ENCODE measurements at places on chromosomes 3 and 15. TPM values are rescaled to one million over a fixed set of nuclear protein-coding genes. Genes with fewer than 3 reads are reported as not detected.

Gene WDR93
- total RNA-seq = not detected

Gene HRG
- not detected for total RNA-seq

Gene ALPK3
- total RNA-seq = under 0.01 TPM

Gene NANOGP8
- total RNA-seq = not detected

Gene NDUFAF3
- 57.4 TPM for total RNA-seq

Gene GOLGA6D
- under 0.01 TPM for total RNA-seq

Gene THPO
- total RNA-seq = not detected

Gene TM4SF4
- not detected for total RNA-seq

Gene MYD88
- total RNA-seq = 33.0 TPM

Gene NR1I2
- under 0.01 TPM for total RNA-seq

Gene SHF
- 0.34 TPM for total RNA-seq

Gene SENP2
- 51.1 TPM for total RNA-seq

Gene PLAAT1
- total RNA-seq = 1.0 TPM

Gene RLBP1
- 0.28 TPM for total RNA-seq

Gene CDAN1
- 9.2 TPM for total RNA-seq

Gene CFAP91
- 0.07 TPM for total RNA-seq

Gene FAM227B
- total RNA-seq = 2.7 TPM

Gene MIX23
- 33.2 TPM for total RNA-seq

Gene LRTM1
- not detected for total RNA-seq

Gene ZMAT3
- 28.0 TPM for total RNA-seq

Gene FRMD5
- 2.7 TPM for total RNA-seq
